ENCODE measurements at places on chromosomes 1 and 21.

- no peak for DNase-seq
Measured at GRCh38 chr1:7128293-7128692, 343.0 kb downstream of the CAMTA1 start.

GRCh38 chr1:7383671-7384520, 387.2 kb upstream of the VAMP3 start:
- no peak for DNase-seq

DNA sequence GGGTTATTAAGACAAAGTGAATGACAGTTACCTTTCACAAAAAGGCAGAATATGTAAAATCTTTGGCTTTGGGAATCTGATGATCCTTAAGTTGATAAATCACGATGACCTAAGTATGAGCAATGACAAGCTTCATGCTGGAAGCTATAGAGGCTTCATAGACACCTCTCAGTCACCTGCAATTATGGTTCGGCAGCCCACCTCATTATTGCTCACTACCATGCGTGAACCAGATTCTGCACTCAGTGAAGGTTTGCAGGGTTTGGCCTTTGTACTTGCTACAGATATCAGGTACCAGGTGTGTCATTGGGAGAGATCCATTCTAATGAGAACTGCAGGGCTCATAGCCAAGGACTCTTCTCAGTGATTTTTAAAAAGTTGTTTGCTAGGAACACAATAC, 163.5 kb downstream of the KCTD3 start:
- DNase-seq = no peak

DNA sequence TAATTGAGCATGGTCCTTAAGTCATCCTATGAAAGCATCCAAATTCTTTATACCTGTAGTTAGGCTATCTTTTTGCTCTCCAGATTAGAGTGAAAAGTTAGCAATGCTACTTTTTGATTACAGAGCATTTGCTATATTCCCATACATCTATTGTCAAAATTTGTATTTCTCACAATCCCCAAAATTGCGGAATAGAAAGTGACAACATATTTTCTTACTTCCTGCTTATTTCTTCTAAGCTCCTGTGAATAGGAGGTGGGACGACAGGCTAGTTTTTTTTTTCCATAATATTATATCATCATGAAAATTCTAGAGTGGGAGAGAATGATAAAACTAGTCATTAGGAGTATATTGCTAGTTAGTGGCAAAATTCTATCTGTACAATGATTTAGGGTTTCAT, 264.0 kb upstream of the DPYD start:
- no peak for DNase-seq

DNA sequence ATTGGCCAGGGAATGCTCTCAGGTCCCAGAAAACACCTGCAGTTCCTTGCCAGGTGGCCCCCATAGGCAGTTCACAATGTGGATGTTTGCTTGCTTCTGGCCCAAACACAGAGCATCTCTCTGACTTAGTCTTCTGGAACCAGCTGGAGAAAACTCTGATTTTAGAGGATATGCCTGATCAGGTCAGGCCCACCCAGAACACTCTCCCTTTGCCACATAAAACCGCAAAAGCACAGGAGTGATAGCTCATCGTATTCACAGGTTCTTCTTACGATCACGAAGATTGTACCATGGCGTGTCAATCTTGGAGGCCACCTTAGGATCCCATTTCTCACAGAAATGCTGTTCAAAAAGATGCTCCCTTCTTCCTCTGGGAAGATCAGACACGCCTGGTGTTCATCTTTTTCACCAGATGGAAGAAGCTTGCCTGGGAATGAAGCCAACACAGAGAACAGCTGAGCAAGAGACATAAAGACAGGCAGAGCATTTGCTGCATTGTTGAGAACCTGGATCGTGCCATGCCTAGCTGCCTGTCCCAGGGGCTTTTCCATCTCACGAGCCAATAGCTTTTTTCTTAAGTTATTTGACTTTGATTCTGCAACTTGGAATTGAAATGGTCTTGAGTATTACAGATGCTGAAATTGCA, 11.6 kb upstream of the CD247 start:
- no peak for DNase-seq

- DNase-seq = no peak
Measured at GRCh38 chr1:78664763-78665162, 15.1 kb downstream of the IFI44 start.

- no peak for DNase-seq
Measured at GRCh38 chr1:20720631-20721091, 2.9 kb upstream of the KIF17 start.

All from RKO (cell line).